ENCODE measurements at places on chromosomes 16 and 17.

GRCh38 chr17:41503202-41503601 lies 2.2 kb downstream of the KRT13 start:
- DNase-seq: no peak

DNA sequence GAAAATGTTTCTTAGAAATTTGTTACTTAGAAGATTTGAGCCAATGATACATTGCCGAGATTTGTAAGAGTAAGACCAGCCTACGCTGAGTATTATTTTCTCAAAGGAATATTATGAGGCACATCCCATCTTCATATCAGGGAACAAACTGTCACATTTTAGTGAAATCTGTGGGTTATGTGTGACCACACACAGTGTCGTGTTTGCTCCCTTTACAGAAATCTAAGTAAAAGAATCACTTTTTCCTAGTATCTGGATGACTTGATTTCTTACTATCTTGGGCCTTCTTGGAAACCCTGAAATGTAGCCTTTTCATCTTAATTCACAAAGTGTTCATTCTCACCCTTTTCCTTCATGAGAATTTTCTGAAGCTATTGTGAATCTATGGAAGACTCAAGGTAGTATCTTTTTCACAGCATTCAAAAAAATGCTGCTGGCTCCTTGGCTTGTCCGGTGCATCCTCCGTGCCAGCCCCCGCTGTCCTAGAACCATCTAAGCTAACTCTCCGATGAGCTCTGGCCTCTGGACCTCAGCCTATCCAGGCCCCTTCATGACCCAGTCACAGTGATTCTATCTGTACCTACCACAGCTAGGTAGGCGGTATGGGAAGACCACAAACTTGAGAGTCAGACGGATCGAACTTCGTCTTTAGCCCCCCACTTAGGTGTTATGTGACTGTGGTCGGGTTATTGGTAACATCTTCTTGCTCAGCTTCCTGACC lies 524.3 kb downstream of the MAF start:
- DNase-seq: no peak

DNA sequence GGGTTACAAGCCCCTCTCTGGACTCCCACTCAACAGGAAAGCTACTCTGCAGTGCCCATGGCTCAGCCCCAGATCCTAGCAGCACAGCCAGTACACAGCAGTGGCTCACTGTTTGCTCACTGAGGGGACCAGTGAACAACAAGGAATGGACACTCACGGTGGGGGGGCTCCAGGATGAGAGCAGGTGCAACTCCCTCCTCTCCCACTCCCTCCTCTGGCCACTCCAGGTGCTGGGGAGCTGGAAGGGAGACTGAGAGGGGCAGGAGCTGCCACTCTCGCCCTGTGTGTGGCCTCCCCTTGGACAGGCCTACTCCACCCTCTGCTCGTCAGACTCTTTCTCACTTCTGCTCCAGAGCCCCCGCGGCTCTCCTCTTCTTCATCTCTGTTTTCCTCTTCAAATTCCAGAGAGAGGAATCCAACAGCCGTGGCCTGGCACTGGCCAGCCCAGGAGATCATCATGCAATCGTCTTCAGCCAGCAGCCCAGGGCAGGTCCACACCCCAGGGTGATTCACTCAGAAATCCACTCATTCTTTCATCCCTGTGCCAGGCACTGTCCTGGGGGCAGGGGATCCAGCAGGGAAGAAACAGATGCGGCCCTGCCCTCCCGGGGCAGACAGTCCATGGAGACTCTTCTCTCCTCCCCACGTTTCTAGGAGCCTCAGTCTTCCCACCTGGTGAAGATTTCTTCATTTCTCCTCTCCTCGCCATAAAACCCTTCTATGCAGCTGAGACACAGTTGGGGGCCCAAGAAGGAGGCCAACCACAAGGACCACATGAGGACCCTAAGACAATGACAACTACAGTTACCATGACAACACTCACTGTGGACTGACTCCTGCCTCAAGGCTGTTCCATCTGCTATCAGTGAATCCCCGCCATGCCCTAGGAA lies 30.7 kb downstream of the CFAP20 start:
- no peak for DNase-seq

DNA sequence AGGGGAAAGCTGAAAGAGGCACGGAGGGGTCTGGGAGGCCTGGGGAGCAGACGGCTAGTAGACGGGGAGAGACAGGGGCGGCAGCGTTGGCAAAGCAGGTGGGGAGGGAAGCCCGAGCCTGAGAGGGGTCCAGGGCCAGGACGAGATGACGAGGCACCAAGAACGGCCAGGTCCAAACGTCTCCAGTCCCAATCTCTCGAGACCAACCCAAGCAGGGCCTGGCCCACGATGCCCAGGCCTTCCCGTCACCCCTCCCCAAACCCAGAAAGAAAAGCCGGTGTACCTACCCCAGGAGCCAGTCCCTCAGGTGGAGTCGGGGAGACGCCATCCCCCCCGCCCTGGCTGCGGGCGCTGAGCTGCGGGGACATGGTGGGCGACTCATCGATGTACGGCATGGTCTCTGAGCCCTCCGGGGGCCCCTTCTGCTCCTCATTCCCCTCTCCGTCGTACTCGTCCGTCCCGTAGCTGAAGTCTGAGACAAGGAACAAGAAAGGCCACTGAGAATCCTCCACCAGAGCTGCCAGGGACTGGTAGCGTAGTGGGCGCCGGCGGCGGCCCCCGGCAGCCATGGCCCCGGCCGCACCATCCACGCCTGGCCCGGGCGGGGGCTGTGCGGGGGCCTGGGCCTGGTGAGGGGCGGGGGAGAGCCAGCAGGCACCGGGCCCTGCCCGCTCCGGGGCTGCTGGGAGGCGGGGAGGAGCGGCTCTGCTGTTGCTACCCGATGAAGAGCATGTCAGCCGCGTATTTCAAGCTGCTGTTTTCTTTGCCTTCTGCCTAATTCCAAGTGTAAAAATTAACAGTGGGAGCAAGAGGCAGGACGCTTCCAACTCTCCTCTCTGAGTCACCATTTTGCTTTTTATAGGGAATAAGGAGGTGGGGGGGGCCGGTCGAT lies 54.6 kb downstream of the ABR start:
- DNase-seq: no peak

GRCh38 chr17:2797637-2798036 lies 1.4 kb downstream of the RAP1GAP2 start:
- no peak for DNase-seq

DNA sequence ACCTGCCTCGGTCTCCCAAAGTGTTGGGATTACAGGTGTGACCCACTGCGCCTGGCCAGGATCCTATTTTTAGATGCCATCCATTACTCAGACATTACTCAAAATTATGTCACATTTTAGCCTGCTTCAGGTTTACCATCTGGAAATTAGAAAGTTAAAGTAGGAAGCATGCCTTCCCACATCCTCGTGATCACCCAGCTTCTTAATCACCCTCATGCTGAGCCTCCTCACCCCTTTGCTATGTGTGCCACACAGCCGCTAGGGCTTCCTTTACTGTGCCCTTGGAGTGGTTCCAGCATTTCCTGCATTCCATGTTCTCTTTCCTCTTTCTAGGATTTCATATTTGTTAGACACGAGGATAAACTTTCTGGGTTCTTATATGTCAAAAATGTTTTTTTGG lies 9.3 kb downstream of the ADORA2B start:
- no peak for DNase-seq

GRCh38 chr17:41329279-41329948 lies 13.9 kb upstream of the KRTAP17-1 start:
- no peak for DNase-seq

GRCh38 chr16:57007050-57007449 lies 17.7 kb downstream of the NLRC5 start:
- no peak for DNase-seq

- DNase-seq: no peak
These were observed 26.9 kb downstream of the LDHD start for GRCh38 chr16:75089486-75090202.

DNA sequence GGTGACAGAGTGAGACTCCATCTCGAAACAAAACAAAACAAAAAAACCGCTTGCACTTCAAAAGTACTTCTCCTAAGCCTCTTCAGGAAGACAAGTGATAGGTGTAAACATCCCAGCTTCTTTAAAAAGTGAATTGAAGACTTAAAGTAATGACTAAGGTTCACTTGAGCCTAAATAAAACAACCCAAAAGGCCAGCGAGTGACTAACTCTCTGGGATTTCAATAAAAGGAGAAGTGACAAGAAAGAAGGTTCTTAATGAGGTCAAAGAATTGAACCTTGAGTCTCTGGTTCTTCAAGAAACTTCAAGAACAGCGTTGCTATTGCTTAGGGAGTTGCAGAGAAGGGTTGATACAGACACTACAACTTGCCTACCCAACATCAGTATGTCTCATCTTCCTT lies 42.2 kb downstream of the STX8 start:
- no peak for DNase-seq

GRCh38 chr16:27529962-27530361 lies 19.8 kb downstream of the GTF3C1 start:
- no peak for DNase-seq

- no peak for DNase-seq
These were observed 9.3 kb downstream of the JUP start for GRCh38 chr17:41777157-41777573.

DNA sequence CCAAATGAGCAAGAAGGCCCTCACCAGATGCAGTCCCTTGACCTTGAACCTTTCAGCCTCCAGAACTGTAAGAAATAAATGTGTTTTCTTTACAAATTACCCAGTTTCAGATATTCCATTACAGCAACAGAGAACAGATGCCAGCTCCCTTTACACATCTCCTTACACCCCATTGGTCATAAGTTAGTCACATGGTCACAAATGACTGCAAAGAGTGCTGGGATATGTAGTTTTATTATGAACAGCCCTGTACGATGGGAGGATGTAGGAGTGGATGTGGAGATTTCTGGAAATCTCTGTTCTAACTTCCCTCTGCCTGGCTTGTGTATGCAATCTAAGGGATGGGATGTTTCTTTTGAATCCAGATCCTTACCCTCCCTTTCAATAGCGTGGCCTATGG lies 13.3 kb upstream of the RPL38 start:
- DNase-seq: no peak

- no peak for DNase-seq
These were observed 33.0 kb downstream of the NTN1 start for GRCh38 chr17:9054126-9054975.

GRCh38 chr16:86791287-86792035 lies 213.1 kb downstream of the FOXL1 start:
- no peak for DNase-seq

DNA sequence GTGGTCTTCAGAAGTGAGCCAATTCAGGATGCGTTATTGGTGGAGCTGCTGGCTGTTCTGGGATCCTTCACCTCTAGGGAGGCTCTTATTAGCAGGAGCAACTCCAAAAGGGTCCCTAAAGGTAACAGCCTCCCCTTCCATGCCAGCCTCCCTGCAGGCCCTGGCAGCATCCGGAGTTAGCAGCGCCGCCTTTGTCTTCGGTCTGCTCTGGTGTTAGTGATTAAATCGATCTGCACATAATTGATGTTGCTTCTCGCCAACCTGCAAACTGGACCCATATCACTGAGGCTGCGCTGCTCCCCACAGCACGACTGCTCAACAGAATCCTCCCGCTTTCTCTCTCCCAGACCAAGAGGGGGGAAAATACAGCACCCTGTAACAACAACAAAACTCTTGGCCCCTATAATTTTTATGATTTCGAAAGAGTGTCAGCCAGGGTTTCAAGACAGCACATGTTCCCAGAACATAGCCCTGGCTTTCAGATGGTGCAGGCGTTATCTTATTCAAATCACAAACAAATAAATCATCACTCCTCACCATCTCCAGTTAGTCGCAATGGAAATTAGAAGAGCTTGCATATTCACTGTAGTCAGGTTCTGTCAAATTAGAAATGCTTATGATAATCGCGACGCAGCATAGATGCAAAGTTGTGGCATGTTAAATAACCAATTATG lies 76.0 kb downstream of the IRX3 start:
- no peak for DNase-seq

DNA sequence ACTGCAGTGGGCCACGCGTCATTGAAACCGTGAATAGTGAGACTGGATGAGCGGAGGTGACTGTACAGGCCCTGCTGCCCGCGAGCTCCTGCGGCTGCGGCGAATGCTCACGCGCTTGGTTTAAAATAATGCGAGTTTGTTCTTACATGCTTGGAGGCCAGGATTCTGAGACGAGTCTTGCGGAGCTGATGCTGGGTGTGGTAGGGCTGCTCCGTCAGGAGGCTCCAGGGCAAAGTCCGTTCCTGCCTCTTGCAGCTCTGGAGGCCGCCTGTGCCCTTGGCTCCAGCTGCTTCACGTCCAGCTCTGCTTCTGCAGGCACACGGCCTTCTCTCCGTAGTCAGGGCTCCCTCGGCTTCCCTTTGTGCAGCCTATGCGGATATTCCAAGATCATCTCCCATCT lies 9.5 kb downstream of the ACSF3 start:
- no peak for DNase-seq

GRCh38 chr17:38969281-38969680 lies 2.1 kb upstream of the FBXO47 start:
- DNase-seq: no peak

DNA sequence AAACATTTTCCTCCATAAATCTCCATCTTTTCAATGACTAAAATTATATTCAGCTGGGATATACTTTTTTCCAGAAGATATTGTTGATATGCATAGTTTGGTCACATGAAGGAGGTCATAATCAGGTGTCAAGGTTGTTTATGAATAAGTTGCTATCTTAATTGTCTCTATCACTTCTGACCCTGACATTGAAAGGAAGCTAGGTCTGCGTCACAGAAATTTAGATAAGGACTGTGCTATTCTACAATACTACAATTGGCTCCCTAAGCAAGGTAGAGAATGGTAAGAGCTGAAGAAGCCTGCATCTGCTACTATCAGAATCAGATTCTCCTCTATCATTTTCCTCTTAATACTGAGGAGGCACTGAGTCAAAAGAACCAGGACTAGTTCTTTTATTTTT lies 67.5 kb downstream of the CACNG1 start:
- DNase-seq: no peak

- DNase-seq: no peak
These were observed 6.1 kb upstream of the ARHGAP23 start for GRCh38 chr17:38421871-38422827.

DNA sequence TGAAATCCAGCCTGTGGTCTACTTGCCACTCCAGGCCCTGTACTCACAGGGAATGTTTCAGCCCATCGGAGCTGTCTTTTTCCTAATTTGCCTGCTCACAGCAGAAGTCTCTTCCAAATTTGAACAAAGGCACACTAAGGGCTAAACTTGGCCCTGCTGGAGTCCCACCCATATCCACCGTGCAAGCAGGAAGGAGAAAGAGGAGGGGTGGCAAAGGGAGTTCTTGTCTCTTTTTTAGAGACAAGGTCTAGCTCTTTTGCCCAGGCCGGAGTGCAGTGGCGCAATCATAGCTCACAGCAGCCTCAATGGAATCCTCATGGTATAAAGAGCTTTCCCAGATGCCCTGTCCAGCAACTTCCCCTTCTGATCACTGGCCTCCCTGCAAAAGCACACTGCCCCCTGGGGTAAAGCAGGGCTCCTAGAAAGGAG lies 2.7 kb upstream of the PRM1 start:
- DNase-seq: no peak

DNA sequence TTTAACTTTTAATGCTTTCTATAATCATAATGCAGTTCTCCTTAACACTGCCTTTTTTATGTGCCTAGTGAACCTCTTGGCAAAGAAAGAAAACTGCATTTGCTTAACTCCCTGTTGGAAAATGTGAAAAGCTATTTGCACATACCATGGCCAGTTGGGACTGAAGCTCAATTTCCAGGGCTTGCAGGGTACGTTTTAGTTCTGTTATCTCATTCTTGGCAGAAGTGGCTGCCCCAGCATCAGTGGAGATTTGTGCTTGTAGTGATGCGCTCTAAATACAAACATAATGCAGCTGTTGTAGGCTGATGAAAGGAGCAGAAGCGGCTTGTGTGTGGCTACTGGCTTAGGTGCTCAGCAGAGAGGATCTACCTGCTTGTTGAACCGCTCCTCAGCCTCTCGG lies 3.7 kb downstream of the KRT24 start:
- DNase-seq: no peak

- DNase-seq: no peak
These were observed 45.5 kb downstream of the RBFOX1 start for GRCh38 chr16:7378024-7378695.

All from CD4-positive, alpha-beta T cell (primary cell).